NCI-H1694 treated with DMSO at 0.1 percent for 48 hours (cell line): ENCODE measurements at places on chromosomes 6 and 20.

GRCh38 chr6:80425089-80425823 lies 318.8 kb downstream of the BCKDHB start:
- no peak for DNase-seq

DNA sequence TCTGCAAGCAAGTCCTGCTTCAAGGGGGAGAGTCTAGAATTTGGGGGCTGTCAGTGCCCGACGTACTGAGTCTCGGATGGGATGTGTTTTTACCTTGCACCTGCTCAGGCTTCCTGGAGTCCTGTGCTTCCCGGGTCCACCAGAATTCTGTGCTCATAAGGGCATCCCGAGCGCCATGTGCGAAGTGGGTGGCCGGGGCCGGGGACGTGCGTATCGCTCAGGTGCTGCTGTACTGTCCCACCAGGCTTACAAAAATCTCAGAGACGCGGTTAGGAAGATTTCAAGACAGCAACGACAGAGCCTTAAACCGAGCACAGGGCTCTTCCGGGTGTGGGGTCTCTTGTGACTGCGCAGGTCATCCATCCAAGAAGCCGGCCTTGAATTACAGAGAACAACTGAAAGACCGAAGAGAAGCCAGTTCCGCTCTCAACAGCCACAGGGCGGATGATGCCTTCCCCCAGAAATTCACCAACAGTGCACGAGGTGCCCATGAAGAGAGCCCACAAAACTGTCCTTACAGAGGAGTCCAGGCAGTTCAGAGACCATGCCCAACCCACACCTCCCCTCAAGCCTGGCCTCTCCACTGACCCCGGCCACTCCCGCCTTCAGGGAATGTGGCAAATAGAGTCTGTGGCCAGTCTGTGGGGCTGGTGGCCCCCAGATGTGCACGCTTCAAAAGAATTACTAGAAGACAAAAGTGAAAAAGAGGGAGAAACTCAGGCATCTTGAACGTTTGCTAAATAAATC lies 104.7 kb downstream of the PXDC1 start:
- no peak for DNase-seq

DNA sequence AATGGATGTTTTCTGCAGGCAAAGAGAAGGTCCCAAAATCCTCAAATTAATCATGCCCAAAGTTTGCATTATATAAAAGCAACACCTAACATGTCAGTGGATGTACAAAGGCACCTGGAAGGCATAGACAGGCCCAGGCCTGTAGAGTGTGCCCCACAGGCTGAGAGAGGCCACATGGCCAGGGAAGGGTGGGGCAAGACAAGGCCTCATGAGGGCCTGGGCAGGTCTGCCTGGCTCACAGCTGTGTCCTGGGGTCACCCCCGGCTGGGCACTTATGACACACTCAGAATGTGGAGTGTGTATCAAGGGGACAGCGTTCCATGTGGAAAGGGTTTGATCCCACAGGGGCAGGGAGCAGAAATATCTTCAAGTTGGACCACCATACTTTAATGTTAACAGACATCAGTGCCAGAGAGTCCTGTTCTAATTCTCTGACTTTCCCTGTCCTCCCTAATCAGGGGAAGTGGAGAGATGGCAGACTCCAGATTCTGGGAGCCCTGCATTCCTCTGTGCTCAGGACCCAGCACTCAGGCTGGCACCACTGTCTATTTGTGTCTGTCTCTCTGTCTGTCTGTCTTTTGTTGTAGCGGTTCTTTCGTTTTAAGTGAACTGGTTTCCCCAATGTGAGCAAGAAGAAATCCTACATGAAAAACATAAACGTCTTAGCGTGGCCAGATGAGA lies 178.3 kb upstream of the FOXA2 start:
- DNase-seq: no peak

DNA sequence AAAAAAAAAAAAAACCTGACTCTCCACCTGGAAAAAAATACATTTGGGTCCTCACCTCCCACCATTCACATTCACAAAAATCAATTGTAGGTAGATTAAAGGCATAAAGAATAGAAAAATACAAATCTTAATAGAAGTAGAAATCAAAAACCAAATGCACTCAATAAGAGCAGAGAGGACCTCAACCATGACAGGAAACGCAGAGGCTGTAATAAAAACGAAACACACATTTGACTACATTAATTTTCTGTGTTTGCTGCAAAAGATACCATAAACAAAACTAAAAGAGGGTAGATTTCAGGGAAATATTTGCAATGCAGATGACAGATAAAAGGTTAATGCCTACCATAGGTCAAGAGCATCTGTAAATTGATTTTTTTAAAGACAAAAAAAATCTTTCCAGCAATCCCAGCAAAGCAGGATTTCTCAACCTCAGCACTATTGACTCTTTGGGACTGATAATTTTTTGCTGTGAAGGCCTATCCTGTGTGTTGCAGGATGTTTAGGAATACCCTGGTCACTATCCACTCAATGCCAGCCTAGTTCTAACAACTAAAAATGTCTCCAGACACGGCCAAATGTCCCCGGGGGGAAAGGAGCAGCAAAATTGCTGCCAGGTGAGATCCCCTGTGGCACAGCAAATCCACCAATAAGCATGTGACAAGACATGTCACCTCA lies 9.1 kb downstream of the ETV7 start:
- DNase-seq: no peak

- DNase-seq: no peak
Observed at GRCh38 chr6:137496368-137496767, 2.2 kb upstream of the OLIG3 start.

- DNase-seq: no peak
Observed at GRCh38 chr6:30258204-30258603, 45.0 kb upstream of the TRIM26 start.

DNA sequence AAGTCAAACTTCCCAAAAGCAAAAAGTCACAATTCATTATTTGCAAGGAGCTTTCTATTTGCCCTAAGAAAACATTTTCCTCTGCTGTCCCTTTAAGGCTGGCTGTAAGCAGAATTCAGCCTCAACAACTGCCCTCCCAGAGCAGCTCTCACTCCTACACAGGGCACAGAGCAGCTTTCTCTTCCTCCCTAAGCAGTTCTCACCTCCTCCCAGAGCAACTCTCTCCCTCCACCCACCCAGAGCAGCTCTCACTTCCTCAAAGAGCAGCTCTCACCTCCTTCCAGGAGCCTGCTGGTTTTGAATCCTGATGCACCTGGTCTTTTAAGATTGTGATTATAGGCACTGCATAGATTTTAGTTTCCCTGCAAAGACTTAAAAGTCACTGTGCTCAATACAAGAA lies 120.6 kb upstream of the TMEM181 start:
- no peak for DNase-seq

GRCh38 chr6:57078531-57079207 lies 11.3 kb upstream of the ZNF451 start:
- no peak for DNase-seq

- no peak for DNase-seq
Observed at GRCh38 chr6:145829102-145829501, 14.5 kb upstream of the FBXO30 start.

DNA sequence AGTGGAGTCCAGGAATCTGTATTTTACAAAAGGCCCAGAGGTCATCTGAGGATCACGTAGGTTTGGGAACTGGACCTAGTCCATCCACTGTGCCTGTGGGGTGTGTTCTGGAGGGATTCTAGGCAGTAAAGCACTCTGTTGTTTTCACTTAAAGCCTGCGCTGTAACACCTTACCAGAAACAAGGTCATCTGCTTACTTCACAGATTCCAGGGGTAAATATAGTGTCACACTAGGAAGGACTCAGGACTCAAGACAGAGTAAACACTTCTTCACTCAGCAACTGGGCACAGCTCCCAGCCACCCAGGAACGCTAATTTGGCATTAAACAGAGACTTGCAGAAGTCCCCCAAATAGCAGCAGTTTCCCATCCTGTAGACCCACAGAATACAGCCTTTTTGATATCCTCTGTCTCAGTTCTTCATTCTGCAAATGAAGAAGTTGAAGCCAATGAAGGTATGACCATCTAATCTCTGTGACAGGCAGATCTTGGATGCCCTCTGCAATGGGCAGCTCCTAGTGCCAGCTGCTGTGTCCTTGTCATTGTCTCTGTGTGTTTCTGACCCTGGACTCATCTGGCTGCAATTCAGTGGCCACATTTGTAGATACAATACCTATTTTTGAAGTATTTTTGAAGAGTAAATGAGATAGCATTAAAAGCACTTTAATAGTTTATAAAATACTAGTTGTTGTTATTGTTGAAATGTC lies 129.1 kb downstream of the SLC24A3 start:
- no peak for DNase-seq

- no peak for DNase-seq
Observed at GRCh38 chr6:169046021-169046420, 207.6 kb downstream of the THBS2 start.
